ENCODE measurements at places on chromosomes 7 and 10.

- no peak for DNase-seq
Measured at GRCh38 chr7:44486001-44486400, 4.5 kb downstream of the NUDCD3 start.

DNA sequence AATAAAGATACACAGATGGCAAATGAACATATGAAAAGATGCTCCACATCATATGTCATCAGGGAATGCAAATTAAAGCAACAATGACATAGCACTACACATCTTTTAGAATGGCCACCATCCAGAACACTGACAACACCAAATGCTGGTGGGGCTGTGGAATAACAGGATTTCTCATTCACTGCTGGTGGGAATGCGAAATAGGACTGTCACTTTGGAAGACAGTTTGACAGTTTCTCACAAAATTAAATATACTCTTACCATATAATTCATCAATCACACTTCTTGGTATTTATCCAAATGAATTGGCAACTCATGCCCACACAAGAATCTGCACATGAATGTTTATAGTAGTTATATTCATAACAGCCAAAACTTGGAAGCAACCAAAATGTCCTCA, 68.2 kb downstream of the NPSR1 start:
- DNase-seq: no peak

- DNase-seq: no peak
Measured at GRCh38 chr10:37885850-37886249, 28.4 kb upstream of the ZNF248 start.

GRCh38 chr10:13161857-13162271, 506 bp downstream of the MCM10 start:
- DNase-seq: no peak

- no peak for DNase-seq
Measured at GRCh38 chr10:110859973-110860376, 11.8 kb upstream of the PDCD4 start.

GRCh38 chr7:102147008-102147407, 139.7 kb upstream of the SH2B2 start:
- no peak for DNase-seq

GRCh38 chr7:28155019-28155660, 25.5 kb downstream of the JAZF1 start:
- DNase-seq: no peak

DNA sequence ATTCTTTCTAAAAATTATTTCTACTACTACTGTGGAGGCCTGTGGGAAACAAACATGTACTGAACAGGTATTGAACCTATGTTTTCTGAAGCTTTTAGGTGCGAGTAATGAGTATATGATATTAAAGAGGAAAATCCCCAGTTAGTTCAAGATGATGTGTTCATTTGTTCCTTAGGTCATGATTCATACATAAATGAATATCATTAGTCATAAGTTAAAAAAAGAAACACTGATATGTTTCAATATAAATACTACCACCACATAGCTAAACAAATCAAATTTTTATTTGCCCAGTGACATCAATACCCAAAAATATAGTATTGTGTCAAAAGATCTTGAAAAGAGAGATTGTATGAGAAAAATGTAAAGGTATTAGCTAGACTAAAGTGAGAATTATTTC, 210.7 kb upstream of the GNAI1 start:
- no peak for DNase-seq

DNA sequence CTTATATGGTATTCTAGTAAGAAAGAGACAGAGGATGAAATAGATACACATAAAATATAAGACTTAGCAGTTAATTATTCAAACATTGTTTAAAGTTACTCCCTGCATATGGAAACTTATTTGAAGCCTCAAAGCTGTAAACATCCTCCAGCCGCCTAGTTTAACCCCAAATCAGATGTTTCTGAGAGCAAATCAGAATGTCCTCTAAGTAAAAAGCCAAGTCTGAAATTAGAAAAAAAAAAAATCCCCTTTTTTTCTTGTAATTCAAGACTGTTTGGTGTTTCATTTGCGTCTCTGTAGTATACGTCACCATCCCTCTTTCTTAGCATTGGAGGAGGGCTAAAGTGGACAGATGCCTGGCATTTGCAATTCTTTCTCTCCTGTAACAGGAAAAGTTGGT, 46.4 kb downstream of the TMEM26 start:
- no peak for DNase-seq

GRCh38 chr7:67406976-67407375, 410.3 kb downstream of the TYW1 start:
- DNase-seq: no peak

GRCh38 chr7:539731-540411, 20.2 kb upstream of the PDGFA start:
- DNase-seq: no peak

- no peak for DNase-seq
Measured at GRCh38 chr10:78856421-78856820, 212.3 kb upstream of the ZMIZ1 start.

DNA sequence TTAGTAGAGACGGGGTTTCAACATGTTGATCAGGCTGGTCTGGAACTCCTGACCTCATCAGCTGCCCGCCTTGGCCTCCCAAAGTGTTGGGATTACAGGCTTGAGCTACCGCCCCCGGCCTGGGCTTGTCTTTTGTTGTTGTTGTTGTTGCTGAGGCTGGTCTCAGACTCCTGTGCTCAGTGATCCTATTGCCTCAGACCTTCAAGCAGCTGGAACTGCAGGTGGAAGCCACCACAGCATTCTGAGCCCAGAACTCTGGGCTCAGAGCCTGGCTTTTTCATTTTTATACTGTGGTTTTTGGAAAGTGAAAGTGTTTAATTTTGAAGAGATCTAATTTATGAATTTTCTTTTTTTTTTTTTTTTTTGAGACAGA, 16.2 kb upstream of the DNAJB6 start:
- no peak for DNase-seq

DNA sequence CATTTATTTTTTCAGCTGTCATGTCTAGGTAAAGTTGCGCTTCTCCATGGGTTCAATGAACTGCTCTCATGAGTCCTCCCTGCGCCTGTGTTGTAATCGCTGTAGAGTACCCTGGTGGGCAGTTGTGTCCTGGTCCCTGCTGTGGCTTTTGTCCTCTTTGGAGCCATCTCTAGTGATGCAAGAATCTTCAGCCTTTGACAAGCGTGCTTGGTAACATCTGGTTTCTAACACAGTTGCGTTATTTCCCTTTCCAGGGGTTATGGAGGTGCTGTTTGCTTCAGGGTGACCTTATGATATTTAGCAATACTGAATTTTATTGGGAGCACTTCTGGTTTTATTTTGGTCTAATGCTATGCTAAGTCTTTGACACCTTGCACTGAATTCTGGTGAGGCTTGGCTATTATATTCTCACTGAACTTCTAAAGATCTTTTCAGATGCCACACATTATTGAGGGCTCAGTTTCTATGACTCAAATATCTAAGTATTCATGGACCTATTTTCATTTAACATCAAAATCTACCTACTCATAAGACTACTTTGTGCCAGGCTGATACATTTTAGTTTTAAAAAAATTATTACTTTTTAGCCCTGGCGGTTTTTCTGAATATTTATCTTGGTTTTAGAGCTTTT, 88.6 kb downstream of the FANK1 start:
- no peak for DNase-seq

DNA sequence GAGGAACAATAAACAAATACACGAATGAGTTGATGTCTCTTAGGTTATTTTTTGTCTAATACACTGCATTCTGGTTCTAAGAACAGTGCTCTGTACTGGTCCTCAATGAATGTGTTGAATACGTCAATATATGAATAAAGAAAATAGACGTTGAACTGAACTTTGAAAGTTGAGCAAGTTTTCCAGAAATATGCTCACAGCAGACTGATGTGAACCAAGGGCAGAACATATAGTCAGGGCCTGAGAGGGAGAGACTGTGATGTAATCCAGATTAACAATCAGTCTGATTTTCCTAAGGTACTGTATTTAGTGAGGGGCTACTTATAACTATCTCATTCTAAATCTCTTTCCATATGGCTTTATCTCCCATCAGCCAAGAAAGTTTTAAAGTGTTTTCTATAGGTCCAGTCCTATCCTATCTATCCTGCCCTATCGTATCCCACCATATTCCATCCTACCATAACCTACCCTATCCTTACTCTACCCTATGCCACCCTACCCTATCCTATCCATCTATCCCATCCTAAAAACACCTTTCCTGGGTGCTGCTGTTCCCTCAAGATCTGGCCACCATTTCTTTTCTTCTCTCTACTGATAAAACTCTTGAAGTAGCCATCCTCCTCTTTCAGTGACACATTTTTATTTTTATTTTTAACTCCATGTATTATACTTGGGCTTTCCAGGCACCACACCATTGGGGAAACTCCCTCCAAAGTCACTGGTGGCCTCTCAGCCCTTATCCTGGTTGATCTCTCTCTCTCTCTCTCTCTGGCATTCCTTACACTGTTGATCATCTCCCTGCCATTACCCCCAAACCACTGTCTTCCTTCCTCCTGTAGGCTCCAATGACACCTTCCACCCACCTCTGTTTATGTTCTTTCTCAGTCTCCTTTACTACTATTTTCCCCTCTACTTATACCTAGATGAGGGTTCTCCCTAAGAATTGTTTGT, 212.3 kb upstream of the SLC26A5 start:
- no peak for DNase-seq

GRCh38 chr7:24713850-24714675, 43.2 kb downstream of the GSDME start:
- no peak for DNase-seq
